ENCODE measurements at places on chromosomes 1 and 21.

DNA sequence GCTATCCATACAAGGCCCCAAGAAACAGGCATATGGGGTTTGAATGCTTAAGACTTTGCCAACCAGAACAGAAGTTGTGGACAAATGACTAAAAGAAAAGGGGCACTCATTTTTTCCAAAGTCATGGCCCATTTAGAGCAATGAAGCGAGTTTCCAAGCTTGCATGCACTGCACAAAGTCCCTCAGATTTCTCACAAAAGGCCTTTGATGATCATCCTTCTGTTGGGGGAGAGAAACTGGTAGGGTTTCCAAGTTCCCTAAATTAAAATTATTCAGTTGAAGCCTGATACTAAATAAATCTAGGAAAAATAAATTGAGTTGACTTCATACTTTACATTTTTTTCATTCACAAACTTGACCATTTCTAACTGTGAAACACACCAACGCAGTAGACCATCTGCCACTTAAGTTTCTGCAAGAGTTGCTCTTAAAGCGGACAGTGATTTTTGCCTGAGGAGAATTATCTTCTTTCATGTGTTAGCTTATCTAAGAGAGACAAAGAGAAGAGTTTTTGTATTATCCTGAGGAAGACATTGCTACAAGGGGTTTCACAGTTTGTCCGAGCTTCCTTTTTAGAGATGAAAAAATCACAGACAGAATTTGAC, 139.2 kb downstream of the SEC16B start:
- DNase-seq: no peak

GRCh38 chr1:161298116-161298515, 11.7 kb downstream of the MPZ start:
- DNase-seq: no peak

DNA sequence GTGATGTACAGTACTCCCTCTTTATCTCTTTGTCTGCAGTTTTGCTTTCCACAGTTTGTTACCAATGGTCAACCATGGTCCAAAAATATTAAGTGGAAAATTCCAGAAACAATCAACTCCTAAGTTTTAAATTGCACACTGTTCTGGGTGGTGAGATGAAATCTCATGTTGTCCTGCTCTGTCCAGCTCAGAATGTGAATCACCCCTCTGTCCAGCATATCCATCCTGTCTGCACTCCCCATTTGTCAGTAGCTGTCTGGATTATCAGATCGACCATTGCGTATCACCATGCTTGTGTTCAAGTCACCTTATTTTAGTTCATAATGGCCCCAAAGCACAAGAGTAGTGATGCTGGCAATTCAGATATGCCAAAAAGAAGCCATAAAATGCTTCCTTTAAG, 118.2 kb upstream of the PDE4B start:
- no peak for DNase-seq

GRCh38 chr1:165875171-165875570, 47.8 kb downstream of the UCK2 start:
- DNase-seq: no peak

DNA sequence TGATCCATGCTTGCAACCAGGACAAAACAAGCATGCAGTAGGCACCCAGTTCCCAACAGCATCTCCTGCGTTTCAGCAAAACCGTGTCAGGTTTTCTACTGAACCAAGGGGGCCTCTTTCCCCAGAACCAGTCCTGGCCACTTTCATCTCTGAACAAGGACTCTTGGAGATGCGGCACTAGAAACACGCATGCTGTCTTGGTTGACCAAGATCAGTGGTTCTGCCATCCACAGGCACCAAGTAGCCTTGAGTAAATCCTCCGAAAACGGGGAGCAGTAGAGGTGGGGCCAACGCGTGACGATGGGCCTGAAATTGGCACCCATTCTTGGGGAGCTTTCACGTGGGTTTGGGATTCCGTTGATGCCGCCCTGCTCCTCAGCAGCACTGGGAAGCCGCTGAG, 62.5 kb upstream of the AJAP1 start:
- no peak for DNase-seq

- DNase-seq: no peak
Observed at GRCh38 chr1:172163498-172164215, 256.8 kb upstream of the C1orf105 start.

DNA sequence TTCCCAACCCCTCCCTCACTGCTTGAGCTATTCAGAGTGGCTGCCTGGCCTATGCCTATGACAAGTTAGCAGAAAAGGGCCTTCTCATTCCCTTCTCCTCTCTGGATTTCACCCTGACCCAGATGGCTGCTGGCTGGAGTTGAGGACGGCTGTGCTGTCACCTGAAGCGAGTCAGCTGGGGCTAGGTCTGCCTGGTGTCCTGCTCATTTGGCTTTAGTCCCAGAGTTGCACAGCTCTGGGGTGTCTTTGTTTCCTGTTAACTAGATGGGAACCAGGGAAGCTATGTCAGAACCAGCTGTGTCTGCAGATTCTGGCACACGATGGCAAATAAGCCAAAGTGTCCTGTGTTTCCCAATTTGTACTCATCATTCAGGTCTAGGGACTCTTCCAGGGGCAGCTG, 52.9 kb downstream of the CNIH3 start:
- no peak for DNase-seq
